Hypothalamus (tissue), 51 donors: ENCODE measurements at places on chromosomes 2 and 18.

DNA sequence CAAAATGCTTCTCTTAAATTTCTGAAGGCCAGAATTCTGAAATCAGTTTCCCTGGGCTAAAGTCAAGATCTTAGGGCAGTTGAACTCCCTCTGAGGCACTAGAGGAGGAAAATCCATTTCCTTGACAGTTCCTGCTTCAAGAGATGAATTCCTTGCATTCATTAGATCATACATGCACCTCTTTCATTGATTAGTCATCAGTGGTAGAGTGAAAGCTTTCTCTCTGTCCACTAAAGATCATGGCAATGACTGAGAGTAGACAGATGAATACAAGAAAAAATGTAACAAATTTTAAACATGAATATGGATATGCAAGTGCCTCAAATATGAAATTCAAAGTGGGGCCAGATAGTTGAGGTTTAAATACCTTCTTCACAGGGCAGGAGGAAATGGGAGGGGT, 693.4 kb upstream of the TMEFF2 start:
- no peak for DNase-seq

DNA sequence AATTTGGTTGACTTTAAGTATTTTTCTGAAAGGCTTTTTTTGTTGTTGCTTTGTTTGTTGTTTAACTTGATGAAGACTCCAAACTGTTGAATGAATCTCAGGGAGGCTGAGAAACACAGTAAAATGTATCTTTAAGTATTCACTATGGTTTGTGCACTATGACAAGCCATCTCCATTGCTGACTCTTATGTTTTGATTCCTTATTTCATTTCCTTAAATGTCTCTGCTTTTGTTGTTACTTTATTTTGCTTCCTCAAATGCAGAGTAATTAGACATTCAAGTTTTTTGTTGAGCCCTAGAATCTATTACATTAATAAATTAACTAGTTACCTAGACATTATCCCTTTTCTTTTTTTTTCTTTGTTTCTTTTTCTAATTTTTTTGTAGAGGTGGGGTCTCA, 46.3 kb upstream of the SLC39A10 start:
- DNase-seq = no peak

- no peak for DNase-seq
Measured at GRCh38 chr2:171016125-171016524, 87.1 kb downstream of the GORASP2 start.

- DNase-seq = no peak
Measured at GRCh38 chr18:11857177-11857887, 6.1 kb downstream of the CHMP1B start.

DNA sequence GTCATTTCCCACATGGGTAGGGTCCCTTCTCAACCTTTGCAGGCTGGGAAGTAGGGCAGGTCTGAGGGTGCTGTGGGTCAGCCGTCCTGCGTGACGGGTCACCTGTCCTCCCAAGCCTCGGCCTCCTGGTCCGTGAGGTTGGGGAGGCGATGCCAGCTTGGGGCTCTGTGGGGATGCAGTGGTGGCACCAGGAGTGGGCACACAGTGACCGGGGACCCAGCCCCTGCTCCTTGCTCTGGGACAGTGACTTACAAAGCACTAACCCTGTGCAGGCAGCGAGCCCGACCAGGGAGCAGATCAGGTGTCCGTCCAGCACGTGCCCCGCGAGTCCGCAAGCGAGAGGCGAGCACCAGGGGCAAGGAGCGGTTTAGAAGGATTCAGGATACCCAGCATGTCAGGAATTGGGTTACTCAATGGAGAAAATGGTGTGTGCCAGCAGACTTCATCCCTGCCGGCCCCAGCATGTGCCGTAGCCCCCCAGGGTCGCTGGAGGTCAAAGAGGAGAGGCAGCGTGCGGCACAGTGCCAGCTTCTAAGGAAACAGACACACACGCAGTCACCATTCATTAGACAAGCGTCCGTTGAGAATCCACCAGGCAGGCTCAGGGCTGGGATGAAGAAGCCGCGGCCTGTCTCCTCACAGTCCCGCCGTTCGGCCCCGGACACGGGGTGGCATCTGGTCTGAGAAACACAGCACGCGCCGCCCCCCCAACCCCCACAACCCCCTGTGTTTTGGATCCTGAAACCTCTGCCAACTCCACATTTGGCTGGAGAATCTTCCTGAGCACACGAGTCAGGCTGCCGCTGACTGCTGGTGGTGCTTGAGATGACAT, 11.7 kb downstream of the COLEC11 start:
- DNase-seq = no peak

- no peak for DNase-seq
Measured at GRCh38 chr2:41828052-41828643, 219.7 kb upstream of the PKDCC start.

DNA sequence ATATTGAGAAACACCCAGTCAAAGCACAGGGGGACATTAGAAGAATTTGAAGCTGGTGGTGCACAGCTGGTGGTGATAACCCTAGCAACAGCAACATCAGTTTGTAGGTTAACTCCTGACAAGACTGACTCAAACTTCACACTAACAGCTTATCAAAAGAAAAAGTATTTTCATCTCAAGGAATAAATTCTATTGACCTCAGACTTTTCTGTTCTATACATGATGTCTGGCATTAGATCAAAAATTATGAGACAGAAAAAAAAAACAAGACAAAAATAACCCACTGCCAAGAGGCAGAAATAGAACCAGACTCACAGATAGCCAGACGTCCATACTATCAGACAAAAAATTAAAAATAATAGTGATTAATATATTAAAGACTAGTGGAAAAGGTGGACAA, 126.1 kb downstream of the COL6A3 start:
- no peak for DNase-seq
